CD8-positive, alpha-beta memory T cell (primary cell): ENCODE measurements at places on chromosomes 2 and 18. TPM values are rescaled to one million over a fixed set of nuclear protein-coding genes. Genes with fewer than 3 reads are reported as not detected.

CRIM1 gene
- 11.1 TPM for total RNA-seq

AFF3 gene
- total RNA-seq = 0.53 TPM

LRP1B gene
- total RNA-seq = not detected

DNA sequence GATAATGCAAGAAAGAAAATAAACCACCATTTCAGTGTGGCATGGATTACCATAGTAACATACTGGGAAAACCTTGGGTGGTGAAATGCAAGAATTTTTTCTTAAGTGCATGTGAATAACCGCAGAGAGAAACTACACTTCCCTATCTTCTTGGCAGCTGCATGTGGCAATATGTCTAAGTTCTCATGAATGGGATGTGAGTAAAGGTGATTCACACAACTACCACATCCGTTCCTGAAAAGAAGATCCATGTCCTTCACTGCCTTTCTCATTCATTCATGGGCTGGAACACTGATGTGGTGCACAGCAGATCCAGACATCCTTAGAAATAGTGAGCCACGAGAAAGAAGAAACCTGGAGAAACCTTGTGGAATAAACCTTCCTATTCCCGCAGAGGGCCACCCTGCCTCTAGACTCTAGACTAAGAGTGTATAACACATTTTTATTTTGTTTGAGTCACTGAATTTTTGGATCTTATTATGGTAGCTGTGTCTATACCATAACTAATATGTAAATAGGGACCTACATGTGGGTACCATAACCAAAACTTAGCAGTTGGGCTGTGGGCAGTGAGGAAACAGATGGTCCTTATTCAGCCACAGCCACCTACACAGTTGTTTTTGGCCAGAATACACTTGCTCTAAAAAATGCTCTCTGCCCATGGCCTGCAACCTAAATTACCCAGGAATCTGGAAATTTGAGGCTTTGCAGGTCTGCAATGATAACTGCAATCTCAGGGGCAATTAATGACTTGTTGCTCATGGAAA, 573.3 kb downstream of the LRP1B start:
- no peak for DNase-seq

DNA sequence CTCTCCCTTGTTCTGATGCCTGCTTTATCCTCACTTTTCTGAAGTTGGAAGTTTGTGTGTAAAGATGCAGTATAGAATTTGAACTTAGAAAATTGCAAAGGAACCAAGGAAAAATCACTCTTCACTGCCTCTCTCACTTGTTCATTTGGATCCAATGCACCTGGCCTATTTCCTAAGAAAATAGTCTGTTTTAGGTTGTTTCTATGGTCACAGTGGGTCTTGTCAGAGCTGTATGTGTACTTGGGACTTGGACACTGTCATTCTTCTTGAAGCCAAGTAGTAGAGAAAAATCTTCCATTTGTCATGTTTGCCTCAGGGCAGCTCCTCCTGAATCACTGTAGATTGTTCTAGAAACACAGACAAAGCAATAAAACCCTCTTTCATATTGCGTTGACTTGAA, 80.3 kb upstream of the SESTD1 start:
- DNase-seq = no peak

DNA sequence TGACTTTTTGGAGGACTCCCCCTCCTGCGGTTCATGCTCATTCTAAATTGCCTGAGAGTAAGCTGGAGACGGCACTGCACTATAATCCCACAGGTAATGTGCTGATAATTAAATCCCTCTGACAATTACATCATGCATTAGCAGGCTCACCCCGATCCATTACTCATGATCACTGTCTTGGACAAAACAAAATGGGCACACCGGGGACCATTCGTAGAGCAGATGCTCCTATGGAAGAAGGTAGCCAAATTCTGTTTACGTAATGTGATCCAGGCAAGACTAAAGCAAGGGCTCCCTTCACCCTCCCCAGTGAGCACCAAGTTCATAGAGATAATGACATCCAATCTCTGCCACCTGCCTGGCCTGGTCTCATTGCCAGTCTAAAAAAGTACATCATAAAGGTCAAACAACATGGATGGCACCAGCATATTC, 657.1 kb upstream of the SOX11 start:
- DNase-seq = no peak

DNA sequence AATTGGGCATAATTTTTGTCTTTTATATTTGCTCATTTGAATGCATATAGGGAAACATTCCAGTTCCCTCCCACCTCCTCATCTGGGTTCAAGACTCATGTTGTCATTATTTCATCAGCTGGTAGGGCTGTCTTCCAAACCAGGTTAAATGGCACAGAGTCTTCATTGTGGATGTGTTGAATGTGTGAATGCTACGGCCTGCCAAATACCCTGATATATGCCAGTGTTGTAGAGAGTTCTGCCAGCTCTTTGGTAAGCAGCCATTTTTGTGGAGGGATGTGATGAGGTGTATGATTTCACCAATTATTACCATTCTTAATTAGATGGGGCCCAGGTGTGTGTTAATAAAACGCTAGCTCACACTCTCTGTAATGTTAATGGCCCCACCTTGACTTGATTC, 121.7 kb downstream of the LYPD6B start:
- no peak for DNase-seq
